Panc1 (cell line): ENCODE measurements at places on chromosomes 5 and 9.

DNA sequence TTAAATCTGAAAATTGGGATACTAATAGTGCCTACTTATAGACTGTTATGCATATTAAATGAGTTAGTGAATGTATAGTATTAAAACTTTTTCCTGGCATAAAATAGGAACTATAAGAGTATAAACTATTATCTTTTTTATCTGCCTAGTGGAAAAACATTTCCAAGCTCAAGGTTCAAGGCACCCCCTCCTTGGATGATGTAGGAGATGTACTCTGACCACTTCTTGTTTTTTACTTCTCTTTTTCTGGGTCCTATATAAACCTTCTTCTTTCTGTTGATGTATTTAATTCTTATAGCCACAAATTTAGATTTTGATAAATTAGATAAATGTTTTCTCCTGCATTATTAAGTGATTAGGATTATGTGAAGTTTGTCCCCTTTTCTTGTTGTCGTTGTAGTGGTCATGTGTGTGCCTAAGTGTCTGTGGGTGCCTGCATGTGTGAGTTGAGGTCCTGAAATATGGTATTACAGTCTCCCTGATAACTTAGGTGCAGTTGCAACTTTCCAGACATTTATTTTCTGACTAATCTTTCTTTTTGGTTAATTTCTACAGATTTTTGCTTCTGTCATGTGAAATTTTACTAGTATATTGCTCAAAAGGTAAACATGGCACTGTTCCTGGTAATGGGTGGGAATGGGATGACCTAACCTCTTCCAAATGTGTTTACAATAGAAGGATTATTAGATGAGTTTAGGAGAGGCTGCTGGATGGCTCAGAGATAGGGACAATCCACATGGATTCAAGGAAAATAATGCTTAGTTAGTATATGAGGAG, 160.8 kb upstream of the CDKN2B start:
- DNase-seq = no peak

GRCh38 chr5:39201160-39201780, 18.1 kb downstream of the FYB1 start:
- no peak for DNase-seq

GRCh38 chr9:93952784-93953495, 2.2 kb downstream of the BARX1 start:
- no peak for DNase-seq

DNA sequence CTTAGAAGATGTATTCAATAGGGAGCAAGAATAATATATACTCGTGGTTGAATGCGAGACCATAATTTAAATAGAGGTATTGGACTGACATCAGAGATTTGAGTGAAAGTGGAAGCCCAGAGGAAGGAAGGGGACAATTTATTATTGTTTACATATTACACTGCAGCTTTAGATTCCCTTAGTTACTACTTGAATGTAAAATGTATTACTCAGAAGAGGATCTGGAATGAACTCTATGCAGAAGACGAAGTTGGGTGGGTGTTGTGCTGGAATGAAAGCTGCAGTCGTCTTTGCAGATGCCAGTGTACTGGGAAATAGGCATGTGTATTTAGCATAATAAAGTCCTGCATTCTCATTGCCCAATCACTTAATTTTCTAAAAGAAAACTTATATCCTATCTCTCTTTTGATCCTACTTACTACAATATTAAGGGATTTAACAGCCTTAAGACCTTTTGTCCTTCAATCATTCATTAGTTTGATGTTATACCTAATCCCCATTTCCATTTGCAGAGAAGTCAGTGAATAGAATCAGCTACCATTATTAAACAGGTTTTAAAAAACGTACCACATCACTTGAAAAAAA, 570.7 kb upstream of the WWC1 start:
- DNase-seq = no peak

GRCh38 chr5:138752341-138752950, 779 bp upstream of the CTNNA1 start:
- peak; percentile 22 for DNase-seq

DNA sequence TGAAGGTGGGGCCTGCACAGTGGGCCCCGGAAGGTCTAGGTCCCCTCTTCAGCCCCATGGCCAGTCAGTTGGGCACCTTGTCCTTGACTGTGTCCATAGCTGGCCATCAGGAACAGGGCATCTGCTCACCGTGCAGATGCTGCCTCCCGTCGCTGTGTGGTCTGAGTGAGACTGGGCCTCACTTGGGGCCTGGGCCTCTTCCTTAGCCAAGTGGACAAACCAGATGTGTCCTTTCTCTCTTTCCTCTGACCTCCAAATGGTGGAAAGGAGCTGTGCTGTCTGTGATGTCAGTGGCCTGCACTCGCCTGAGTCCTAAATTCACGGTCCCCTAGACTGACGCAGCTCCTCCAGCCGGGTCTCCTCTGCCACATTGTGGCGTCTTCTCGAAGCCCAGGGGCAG, 114.5 kb downstream of the COL5A1 start:
- DNase-seq = no peak

GRCh38 chr5:14332746-14333145, 189.6 kb downstream of the TRIO start:
- no peak for DNase-seq

DNA sequence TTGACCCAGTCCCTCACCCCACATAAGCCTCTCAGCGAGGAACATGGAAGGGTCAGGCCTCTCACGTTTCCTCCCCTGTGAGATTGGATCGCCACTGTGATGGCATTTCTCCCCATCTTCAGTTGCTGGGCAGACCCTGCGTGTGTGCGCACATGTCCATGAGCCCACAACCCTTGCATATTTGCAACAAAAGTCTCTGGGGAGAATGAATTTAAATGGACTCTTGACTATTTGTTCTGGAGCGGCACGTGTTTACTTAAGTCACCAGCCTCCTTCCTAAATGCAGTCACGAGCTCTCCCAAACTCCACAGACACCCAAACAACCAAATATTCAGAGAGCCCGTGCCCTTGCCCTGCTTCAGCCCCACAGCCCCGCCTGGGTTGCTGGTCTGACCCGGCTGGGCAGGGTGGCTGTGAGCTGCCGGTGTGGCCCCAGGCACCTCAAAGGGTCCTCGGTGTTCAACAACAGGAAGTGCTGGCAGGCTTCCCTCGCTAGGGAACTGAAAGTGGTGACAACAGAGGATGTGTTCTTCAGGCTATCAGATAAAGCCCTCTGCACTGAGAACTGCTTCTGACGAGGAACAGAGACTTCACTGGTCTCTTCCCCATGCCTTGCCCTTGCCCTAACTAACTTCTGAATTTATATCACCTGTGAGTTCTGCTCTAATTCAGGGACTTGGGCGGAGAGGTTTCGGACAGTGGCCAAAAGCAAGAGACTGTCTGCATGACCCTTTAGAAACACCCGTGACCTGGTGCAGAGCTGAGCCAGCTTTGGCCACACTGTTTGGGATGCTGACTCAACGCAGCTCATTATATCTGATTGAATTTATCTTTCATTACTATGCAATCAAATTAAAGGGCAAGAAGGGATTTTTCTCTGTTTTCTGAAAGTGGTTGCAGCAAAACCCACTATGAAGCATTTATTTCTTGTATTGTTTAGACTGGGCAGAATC, 19.2 kb upstream of the CD180 start:
- DNase-seq = no peak

DNA sequence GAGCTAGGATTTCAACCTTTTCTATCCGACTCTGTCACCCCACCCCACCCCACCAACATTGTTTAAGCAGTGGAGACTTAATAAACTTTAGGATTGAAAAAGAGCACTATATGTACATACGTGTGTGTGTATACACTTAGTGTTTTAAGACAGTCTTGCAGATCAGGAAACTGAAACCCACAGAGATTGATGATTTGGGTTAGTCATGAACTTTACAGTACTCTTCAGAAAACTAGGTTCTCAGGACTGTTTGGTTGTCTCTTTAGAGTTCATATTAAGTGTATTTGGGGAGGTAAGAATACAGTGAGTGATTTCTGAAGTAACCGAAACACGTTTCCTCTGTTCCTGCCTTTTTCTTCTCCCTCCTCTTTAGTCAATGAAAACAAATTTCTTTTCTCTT, 1043.1 kb downstream of the TLE1 start:
- DNase-seq = no peak

GRCh38 chr5:157085930-157086329, 22.9 kb downstream of the HAVCR2 start:
- no peak for DNase-seq

DNA sequence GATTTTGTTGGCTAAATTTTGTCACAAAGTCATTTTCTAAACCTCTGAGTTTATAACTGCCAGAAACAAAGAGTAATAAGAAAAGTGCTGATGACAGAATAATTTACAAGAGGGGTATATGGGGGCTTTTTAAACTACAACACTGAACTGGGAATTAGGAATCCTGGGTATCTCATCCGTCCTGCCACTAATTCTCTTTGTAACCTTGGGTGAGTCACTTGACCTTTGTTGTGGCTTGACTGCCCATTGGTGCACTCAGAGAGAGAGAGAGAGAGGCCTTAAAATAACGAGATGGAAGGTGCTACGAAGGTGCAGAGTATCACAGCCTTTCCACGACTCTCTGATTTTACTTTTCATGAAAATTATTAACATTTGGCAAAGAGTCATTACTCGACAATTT, 130.3 kb upstream of the CNTLN start:
- no peak for DNase-seq
